Heart left ventricle (tissue), 16 donors: ENCODE measurements at places on chromosomes 5 and 9. TPM values are rescaled to one million over a fixed set of nuclear protein-coding genes. Genes with fewer than 3 reads are reported as not detected.

DNA sequence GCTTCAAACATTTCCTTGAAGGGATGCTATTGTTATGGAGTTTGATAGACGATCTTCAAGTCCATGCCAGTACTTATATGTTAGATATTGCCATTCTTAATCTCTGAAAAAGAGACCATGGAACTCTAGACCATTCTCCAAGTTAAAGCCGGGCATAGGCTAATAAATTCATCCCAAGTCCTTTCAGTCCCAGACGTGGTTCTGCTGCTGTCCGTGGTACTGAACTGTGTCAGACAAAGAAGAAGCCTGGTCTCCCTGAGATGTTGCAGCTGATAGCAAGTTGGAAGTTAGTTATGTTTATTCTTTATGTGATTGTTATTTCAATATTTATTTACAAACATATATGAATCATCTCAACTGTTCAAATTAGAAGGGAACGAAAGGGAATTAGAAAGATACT is 158.7 kb downstream of the NMUR2 start:
- DNase-seq = no peak

DNA sequence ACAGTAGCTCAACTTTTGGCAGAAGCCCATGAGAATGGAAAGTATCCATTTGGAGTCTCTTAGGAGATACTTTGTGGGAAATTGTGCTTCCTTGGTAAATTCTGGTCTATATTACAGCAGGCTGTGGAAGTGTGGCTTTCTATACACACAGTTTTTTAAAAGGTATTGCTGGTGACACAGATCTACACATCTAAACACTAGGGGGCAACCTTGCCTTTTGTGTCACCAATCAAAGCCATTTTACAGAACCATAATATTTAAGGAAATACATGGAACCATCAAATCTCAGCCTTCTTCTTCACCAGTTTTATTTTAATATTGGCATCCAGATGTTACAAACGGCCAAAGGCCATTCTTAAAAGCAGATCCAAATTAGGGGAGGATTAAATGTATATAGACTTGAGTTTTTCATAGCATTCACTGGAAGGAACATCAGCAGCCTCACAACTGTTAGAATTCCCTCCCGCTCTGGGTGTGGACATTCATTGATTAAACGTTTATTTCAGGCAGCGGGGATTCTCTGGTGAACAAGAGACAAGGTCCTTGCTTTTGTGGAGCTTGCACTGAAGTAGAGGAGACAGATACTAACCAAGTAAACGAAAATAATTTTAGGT is 132.4 kb upstream of the EPB41L4A start:
- DNase-seq = peak; percentile 48

DNA sequence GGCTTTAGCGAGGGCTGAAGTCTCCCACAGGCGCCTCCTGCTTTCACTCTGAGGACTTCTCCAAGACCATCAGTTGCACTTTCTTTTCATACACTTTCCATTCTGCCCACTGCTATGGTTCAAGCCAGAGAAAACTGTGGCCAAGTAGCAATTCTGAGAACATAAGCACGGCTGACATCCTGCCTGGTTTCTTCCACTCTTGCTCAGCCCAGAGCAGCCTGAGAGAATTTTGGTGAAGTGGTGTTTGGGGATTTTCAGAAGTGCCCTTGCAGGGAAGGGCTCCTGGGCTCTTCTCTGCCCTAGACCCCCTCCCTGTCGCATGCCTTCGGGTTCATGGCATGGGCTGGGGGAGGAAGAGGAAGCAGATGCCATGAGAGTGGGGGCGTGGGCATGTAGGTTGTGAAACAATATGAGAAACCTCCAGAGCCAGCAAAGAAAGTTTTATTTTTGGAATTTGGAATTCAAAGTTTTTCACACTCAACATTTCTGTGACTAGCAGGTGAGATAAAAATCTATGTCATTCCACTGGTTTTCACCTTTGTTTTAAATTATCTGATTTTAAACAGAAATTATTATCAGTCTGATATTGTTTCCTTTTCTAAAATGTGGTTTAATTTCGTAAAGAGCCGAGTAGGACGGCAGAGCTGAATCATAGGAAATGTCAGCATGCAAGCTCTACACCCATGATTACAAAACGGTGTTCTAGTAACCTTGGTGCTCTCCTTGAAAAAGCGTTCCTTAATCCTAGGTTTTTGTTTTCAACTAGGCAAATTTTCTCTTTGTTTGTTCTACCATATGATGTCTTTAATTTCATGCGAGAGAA is 27.8 kb upstream of the TNFSF8 start:
- DNase-seq = peak; percentile 41

DNA sequence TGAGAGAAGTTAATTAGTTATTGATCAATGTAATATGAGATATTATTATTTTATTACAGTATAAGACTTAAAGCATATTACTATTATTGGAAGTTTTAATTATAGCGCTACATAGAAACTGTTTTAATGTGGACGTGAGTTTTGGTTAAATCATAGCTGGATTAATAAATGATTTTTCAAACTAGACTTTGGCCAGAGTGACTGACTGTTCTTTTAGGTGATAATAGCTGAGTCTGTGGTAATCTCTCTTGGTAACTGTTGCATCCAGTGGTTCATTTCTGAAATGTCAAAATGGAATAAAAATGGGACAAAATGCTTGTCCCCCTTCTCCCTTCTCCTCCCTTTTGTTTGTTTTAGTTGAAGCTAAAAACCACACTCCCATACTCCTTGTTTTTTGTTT is 28.1 kb downstream of the ANKHD1 start:
- DNase-seq = no peak

FANCG gene
- 9.6 TPM for total RNA-seq

- DNase-seq = no peak
Observed at GRCh38 chr5:179766726-179767455, 26.9 kb upstream of the LTC4S start.

- no peak for DNase-seq
Observed at GRCh38 chr9:106752581-106752980, 110.4 kb upstream of the ZNF462 start.

TNC gene
- total RNA-seq = 34.8 TPM

- no peak for DNase-seq
Observed at GRCh38 chr5:62326302-62326701, 20.3 kb downstream of the KIF2A start.

DNA sequence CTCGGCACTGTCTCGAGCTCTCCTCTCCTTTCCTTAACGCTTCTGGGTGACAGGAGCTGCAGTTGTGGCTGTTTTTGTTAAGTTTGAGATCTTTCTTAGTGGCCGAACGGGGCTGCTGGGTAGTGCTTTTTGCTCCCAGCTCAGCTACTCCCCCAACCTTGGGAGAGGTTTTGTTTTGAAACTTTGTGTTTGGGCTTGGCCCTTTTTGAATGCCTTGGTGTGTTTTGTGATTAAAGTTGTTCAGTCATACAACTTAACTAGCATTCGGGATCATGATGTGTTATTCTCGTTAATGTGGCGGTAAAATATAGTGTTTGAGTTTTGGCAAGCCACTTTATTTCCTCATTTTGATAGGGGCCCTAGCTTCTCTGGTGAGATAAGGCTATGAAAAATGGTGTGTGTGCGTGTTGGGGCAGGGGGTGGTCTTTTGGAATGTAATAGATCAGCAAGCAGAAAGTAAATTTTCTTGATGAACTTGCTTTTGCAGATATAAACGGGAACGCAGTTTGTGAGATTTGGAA is 1.1 kb downstream of the KDM3B start:
- no peak for DNase-seq

DNA sequence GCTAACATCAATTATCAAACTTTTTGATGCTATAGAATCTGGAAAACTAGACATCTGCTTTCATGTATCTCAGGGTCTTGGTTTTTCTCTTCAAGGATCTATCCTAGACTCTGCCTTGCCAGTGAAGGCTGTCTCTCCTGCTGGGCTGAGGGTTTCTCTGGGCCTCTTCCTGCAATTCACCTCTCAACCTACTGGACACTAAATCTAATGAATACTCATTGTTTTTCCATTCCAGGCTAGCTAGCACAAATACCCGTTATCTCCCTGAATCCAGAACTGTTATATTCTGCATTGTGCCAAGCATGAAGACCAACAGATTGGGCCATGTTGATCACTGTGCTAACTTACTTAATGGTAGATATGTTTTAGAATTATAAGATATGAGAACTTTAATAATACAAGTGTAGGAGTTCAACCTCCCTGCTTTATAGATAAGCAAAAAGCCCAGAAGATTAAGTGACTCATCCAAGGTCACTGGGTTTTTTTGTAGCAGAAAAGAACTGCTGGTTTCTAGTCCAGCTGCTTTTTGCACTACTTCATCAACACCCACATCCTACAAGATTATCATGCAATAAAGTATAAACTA is 56.5 kb upstream of the RNF38 start:
- DNase-seq = no peak

- no peak for DNase-seq
Observed at GRCh38 chr9:38051780-38052546, 17.1 kb downstream of the SHB start.

DNA sequence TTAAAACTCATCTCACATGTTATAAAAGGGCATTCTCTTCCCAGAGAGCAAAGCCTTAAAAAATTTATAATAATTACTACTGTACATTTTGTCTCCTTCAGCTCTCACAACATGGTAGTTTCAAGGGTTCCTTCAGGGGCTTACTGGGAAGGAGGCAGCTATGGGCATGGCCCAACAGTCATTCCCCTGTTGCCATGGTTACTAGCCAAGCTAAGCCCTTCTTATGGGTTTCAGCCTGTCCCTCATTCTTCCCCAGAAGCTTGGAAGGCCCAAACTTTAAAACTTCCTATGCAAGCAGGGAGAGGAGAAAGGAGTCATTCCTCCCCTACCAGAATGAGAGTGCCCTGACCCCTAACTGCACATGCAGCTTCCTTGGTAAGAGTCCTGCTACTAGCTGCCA is 82.2 kb upstream of the CNTLN start:
- DNase-seq = no peak

GRCh38 chr5:115949096-115949495 is 13.2 kb upstream of the LVRN start:
- no peak for DNase-seq

SLCO4C1 gene
- 0.40 TPM for total RNA-seq

DNA sequence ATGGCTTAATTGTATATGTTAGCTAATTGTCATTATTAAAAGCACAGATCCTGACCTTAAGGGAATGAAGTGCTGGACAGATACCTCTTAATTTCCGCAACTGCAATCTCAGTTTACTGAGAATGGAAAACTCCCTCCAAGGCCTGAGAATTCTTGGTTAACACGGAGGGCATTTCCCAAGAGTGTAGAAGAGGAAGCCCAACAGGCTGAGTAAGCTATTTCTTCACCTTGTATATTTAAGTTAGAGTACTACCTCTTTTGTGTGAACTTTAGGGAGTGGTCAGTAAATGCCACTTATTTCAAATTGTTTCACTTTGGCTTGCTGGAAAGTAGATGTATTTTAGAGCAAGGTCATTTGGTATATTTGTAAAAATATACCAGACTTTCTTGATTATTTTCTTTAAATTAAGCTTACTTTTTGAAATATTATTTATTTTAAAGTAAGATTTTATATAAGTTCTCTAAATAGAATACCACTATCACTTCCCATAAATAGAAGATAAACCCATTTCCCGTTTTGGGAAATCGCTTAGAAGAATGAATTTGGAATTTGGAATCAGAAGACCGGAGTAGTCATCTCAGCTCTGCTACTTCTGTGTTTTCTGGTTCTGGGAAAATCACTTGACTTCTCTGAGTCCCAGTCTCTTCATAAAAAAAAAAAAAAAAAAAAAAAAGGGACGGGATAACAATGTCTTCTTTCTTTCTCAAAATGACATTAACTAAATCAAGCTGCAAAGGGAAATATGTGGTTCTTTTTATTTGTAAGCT is 26.0 kb upstream of the C9orf72 start:
- no peak for DNase-seq

DNA sequence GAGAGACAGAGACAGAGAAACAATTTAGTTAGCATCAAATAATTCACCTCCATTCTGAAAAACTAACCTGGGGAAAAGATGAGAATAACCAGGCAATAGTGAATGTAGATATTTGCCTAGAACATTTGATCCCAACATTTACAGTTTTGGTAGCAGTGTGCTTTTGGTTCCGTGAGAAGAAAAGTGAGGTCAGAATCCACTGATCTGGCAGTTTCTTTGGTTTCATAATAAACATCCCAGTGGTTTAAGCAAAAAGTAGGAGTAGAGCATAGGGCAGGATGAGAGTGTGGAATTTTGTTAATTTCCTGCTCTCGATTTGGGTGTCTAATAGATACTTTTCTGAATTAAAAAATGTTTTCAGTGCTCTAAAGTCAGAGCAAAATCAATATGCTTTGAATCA is 887.0 kb downstream of the NR2F1-AS1 start:
- DNase-seq = no peak

DNA sequence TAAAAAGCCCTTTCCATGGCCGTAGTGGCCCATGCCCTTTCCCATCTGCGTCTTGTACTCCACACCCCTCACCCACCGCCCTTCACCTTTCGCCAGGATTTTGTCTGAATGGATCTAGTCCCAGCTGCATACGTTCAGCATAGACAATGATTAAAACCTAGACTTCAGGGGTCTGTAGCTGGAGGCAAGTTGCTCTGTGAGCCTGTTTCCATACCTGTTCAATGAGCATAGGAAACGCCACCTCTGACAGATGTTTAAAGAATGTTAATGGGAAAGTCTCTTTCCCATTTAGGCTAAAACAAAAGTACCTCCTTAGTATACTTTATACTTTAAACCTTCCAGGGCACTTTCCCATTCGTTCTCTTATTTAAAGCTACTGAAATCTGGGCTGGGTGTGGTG is 105.7 kb downstream of the SPRY4 start:
- no peak for DNase-seq

CARTPT gene
- not detected for total RNA-seq

GRCh38 chr9:974031-974995 is 2.1 kb upstream of the DMRT3 start:
- no peak for DNase-seq

GPR151 gene
- total RNA-seq = not detected

DNA sequence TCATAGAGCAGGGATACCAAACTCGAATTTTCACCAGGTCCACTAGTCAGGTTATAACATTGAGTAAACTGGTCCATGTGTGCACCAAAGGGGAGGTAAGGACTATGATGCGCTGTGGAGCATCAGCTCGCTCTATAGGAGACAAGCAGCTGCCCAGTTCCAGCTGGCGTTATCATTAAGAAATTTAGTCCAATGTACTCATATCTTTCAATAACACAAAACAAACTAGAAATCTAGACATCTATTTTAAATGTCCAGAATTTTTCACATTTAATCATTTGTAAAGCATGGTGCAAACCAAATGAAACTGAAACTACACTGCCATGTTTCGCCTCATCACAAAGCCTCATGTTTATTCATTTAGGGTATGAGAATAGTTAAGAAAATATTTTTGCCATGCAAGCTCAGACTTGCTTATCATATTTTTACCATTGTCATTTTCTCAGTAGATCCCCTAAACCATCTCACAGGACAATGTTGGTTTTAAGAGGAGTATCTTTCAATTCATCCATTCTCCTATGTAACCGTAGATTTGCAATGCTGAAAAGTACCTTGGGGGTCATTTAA is 50.9 kb downstream of the ZNF474 start:
- no peak for DNase-seq

- no peak for DNase-seq
Observed at GRCh38 chr9:69637817-69638200, 34.4 kb downstream of the APBA1 start.
